ENCODE measurements at places on chromosomes 11 and 22.

GRCh38 chr11:82810326-82810725, 76.7 kb upstream of the FAM181B start:
- H3K36me3 ChIP-seq, result no peaks in the 10 kb centered on the region
- no peak overlapping the region for H3K27ac ChIP-seq
- H3K27me3 ChIP-seq, result no peaks in the 10 kb centered on the region

DNA sequence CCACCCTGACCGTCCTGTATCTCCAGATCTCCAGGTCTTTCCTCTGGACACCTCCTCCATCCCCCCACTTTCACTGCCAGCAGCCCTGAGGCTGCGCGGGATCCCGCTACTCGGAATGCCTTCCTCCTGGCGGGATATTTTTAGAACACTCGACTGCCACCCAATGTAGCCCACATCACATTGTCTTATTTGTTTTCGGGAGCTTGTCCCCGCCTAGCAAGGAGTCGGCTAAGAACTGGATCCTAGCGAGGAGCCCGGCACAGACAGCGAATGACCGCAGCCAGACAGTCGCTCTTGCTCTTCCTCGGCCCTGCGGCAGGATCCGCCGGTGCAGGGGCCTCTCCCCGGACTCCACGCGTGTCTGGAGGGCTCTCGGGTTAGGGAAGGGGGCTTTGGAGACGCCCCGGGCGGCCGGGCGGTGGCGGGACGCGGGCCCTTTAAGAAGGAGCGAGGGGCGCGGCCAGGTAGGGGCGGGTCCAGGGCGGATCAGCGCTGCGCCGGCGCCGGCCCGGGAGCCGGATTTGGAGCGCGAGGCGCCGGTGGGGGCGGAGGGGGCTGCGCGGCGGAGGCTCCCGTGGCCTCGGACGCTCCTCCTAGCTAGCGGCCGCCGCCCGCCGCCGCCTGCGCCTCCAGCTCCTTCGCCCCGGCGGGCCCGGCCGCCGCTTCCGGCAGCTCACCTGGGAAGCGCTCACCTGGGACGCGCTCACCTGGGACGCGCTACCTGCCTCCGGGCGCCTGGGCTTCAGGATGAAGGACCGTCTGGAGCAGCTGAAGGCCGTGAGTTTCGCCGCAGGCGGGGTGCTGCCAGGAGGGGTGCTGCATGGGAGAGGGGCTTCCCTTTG, at the start of gene STX3:
STX3 (plus strand) TSS at position 518 of the 842 bp plus-strand sequence; CDS start at position 748, 230 bp downstream.
- H3K27ac ChIP-seq, result peak within 1 kb of the TSS; percentile 82
- no peaks in the 10 kb centered on the region for H3K36me3 ChIP-seq
- peaks cover 2% of the 10 kb centered on the region for H3K4me1 ChIP-seq
- no peaks in the 10 kb centered on the region for H3K27me3 ChIP-seq
- peak; percentile 54 for DNase-seq

GRCh38 chr11:96114178-96115064, 190.5 kb upstream of the MTMR2 start:
- DNase-seq, result no peak
- no peaks in the 10 kb centered on the region for H3K27me3 ChIP-seq
- no peak overlapping the region for H3K4me3 ChIP-seq
- H3K36me3 ChIP-seq, result no peaks in the 10 kb centered on the region

DNA sequence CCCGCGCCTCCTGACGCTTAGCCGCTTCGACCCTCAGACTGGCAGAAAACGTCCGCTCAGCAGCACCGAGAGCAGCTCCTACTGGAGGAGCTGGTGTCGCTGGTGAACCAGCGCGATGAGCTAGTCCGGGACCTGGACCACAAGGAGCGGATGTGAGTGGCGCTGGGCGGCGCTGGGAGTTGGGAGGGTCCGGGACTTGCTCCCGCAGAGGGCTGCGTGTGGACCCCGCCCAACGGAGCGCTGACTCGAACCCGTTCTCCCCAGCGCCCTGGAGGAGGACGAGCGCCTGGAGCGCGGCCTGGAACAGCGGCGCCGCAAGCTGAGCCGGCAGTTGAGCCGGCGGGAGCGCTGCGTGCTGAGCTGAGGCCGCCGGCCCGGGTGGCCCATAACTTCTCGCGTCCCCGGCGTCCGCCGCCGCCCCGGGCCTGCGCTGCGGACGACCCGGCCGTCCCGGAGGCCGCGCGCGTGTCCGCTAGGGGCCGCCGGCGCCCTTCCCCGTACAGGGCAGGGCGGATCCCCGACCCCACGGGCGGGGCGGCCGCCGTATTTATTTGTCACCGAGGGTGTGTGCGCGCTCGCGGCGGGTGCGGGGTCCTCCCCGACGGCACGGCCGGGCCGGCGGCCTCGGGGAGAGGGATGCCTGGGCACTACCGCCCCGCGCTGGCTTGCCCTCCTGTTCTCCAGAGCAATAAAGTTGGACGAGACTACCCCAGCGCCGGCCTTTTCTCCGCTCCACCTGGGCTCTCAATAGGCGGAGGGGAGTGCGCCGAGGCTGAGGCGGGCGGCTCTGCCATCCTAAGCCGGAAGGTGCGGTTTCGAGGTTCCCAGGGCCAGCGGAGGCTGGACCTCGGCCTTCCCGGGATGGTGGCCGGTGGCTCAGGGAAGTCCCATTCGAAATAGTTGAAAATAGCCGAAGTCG, 3.4 kb downstream of the KCNK7 start:
- no peak overlapping the region for H3K4me3 ChIP-seq
- DNase-seq, result peak; percentile 53
- peaks cover 14% of the 10 kb centered on the region for H3K36me3 ChIP-seq
- no peak overlapping the region for H3K27ac ChIP-seq

- no peaks in the 10 kb centered on the region for H3K27me3 ChIP-seq
- H3K4me1 ChIP-seq, result no peaks in the 10 kb centered on the region
- no peak overlapping the region for H3K4me3 ChIP-seq
- no peaks in the 10 kb centered on the region for H3K36me3 ChIP-seq
- DNase-seq, result no peak
- H3K27ac ChIP-seq, result no peak overlapping the region
Observed at GRCh38 chr11:80748207-80748925, 1307.5 kb upstream of the TENM4 start.

DNA sequence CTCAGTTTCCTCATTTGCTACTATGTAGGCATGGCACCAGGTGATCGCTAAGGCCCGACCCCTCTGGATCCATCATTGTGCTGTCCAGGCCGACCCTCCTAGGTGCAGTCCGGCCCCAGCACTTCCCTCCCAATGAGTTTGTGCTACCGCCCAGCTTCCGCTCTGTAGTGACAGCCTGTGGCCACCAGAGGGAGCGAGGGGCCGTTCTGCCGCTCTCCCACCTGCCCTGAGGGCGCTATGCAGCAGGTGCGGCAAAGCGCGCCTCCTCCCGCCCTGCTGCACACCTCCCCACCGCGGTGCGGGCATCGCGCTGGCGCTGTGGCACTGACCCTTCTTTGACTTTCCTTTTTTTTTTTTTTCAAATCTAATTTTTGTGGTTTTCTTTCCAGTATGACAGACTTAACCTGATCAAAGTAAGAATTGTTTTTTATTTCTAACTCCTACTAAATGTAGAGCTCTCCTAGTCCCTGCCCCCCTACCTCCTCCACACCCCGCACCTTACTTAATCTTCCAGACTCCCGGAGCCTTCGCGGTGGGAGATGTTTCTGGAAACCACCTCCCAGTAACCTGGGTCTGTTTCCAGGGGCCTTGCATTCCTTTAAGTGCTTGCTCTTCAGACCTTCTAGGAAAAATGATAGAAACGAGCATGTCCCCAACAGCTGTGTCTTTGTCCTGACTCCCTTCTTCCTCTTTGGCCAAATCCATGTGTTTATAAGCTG, 73.7 kb downstream of the SCN3B start:
- no peak overlapping the region for H3K27ac ChIP-seq
- DNase-seq, result peak; percentile 26
- H3K4me3 ChIP-seq, result no peak overlapping the region
- no peaks in the 10 kb centered on the region for H3K27me3 ChIP-seq
- H3K4me1 ChIP-seq, result no peaks in the 10 kb centered on the region

DNA sequence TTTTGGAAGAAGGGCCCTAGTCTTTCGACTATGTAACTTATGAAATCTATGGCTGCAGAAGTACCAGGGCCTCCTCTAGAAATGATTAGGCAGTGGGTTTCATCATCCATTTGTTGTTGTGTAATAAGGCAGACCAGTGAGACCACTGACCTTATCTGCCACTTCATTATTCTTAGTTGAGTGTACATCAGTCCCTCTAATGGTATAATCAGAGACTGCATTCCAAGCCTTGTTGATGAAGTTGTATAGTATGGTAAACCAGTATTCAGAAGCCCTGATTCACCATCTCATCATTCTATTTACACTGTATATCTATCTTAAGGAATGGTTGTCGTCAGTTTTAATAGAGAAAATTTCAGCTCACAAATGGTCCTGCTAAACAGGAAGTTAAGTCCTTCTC, 32.2 kb upstream of the GRIA4 start:
- no peaks in the 10 kb centered on the region for H3K4me1 ChIP-seq
- H3K27me3 ChIP-seq, result no peaks in the 10 kb centered on the region

GRCh38 chr22:25352294-25352680, 132.8 kb downstream of the CRYBB2 start:
- no peaks in the 10 kb centered on the region for H3K27me3 ChIP-seq
- H3K4me3 ChIP-seq, result no peak overlapping the region
- peaks cover 2% of the 10 kb centered on the region for H3K36me3 ChIP-seq
- no peaks in the 10 kb centered on the region for H3K4me1 ChIP-seq
- H3K27ac ChIP-seq, result no peak overlapping the region

GRCh38 chr11:5124891-5125620, 13.1 kb downstream of the OR52A5 start:
- no peaks in the 10 kb centered on the region for H3K27me3 ChIP-seq
- H3K27ac ChIP-seq, result no peak overlapping the region
- DNase-seq, result no peak
- H3K4me1 ChIP-seq, result no peaks in the 10 kb centered on the region
- no peak overlapping the region for H3K4me3 ChIP-seq

DNA sequence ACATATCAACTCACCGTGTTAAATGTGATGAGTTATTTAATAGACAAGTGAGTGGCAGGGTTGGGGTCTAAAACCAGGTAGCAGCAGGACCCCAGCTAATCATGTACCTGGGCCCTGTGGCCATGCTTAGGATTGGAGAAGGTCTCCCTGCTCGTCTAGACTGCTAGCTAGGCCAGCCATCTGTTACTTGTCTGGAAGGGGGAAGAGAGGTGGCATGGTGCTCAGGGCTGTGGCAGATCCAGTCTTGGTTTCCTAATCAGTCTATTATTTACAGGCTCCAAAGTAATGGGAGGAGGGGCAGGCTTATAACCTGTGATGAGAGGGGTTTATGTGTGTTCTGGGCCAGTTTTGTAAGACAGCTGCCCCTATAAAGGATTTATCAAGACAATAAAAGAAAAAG, 105.9 kb downstream of the NTM start:
- H3K36me3 ChIP-seq, result no peaks in the 10 kb centered on the region
- no peak overlapping the region for H3K4me3 ChIP-seq
- H3K4me1 ChIP-seq, result no peaks in the 10 kb centered on the region
- DNase-seq, result no peak
- H3K27me3 ChIP-seq, result no peaks in the 10 kb centered on the region
- H3K27ac ChIP-seq, result no peak overlapping the region

DNA sequence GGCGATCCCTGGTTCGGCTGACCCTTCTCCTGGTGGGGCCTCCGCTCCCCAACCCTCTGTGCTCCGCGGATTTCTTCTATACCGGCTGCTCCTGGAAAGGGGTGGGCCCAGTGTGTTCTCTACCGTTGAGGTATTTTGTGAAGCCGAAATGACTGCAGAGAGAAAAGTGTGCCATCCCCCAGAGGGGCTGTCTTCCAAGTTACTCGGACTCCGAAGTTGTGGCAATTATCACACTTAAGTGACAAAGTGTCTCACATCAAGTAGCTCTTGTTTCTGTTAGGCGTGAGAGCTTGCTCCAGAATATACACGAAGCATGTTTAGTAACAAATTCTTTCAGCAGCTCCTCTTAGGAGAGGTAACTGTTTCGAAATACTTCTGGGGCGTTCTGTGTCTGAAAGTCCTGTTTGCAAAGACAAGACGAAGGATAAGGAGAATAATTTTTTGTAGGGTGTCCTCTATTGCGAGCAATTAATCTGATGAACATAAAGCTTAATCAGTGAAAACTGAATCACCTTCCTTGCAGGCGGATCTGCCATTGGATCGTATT, 434 bp downstream of the XPNPEP3 start:
- no peaks in the 10 kb centered on the region for H3K36me3 ChIP-seq
- no peaks in the 10 kb centered on the region for H3K27me3 ChIP-seq
- peak overlapping the region; percentile 93 for H3K27ac ChIP-seq
- peak overlapping the region; percentile 62 for H3K4me3 ChIP-seq

DNA sequence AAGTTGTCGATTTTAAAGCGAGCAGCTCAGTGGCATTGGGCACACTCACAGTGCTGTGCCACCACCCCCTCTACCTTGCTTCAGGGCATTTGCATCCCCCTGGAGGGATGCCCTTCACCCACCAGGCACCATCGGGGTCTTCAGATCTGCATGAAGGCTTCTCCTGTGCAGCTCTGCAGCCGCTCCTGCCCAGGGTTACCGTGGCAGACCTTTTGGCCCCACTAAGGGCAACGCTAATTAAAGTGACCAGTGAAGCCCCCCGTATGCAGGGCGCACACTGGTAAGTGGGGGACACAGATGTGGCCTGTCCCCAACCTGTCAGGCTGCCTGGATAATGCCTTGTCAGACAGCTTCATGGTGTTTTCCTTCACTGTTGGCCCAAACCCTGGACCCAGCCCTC, 1117.7 kb downstream of the BRD1 start:
- no peak for DNase-seq
- H3K27me3 ChIP-seq, result no peaks in the 10 kb centered on the region
- H3K36me3 ChIP-seq, result no peaks in the 10 kb centered on the region
- no peak overlapping the region for H3K4me3 ChIP-seq
- no peak overlapping the region for H3K27ac ChIP-seq

DNA sequence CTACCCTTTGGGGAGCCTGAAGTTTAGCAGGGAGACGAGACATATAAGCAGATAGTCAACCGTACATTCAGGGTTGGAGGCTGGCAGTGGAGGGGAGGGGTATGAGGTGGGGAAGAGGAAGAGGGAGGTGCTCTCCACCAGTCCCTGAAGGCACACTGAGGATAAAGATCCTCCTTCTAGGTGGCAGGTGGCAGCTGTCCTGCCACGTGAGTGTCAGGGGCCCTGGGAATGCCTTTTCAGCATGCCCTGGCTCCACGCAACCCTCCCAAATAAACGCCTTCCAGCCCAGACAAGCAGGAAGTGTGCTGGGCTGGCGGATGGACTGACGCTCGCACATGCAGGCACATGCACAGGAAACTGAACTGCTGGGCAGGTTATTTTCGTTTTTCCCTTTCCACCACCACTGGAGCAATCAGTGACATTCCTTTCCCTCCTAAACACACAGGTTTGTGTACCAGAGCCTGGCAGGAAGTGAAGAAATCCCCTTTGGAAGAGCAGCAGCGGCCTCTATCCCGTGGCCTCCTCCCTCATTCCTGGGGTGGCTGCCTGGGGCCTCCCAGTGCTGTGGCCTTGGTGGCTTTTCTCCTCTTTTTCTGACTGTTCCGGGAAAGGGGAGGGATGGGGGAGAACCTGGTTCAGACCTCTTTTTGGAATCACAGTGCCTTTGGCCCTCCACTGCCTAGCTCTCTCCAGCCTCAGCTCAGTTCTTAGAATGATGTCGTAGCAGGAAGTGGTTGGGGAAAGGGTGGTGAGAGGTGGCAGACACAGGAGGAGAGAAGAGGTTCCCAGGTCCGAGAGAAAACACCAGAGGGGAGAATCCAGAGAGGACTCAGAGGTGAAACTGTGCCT, 157.0 kb upstream of the TIMP3 start:
- peaks cover 2% of the 10 kb centered on the region for H3K4me1 ChIP-seq
- no peaks in the 10 kb centered on the region for H3K36me3 ChIP-seq
- peak overlapping the region; percentile 32 for H3K27ac ChIP-seq
- DNase-seq, result peak; percentile 48
- no peak overlapping the region for H3K4me3 ChIP-seq
- H3K27me3 ChIP-seq, result no peaks in the 10 kb centered on the region

Data from fibroblast of lung (primary cell).